ENCODE measurements at places on chromosomes 4 and X. TPM values are rescaled to one million over a fixed set of nuclear protein-coding genes. Genes with fewer than 3 reads are reported as not detected.

The XAGE1A gene
- not detected for total RNA-seq

DNA sequence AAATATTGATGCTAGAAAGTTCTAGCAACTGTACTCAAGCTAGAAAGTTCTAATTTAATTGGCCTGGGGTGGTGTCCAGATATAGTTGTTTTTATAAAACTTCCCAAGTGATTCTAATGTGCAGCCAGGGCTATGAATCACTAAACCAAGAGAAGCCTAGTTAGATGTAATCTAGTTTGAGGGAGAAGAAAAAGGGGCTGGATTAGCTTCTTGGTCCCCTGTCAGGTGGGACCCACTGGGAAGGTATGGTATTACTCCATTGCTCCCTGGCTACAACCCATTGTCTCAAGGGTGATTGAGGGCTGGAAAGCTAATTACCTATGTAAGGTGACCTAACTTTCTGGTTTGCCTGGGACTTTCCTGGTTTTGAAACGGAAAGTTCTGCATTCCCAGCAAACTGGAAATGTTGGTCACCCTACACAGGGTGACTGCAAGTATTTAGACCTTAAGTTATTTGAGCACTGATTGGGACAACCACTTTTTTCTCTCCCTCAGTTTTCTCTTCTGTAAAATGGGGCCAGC is 23.9 kb upstream of the MSN start:
- DNase-seq, result no peak

DNA sequence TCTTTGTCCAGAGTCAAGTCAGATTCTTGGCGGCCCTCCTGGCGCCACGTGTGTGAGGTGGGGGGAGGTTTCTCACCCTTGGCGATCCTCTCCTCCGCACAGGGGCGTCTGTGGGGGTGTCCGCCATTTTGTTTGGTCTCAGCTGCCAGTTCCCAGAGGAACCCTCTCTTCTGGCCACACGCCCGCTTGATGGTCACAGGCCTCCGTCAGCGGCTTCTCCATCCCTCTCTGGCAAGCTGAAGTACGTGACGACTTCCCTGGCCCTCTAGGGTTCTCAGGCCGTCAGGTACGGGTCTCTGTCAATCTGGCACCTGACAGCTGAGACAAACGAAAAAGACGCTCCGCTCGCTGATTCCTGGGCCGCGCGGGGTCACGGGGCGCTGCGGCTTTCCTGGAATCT is 272.6 kb downstream of the TRIML1 start:
- DNase-seq, result no peak

DNA sequence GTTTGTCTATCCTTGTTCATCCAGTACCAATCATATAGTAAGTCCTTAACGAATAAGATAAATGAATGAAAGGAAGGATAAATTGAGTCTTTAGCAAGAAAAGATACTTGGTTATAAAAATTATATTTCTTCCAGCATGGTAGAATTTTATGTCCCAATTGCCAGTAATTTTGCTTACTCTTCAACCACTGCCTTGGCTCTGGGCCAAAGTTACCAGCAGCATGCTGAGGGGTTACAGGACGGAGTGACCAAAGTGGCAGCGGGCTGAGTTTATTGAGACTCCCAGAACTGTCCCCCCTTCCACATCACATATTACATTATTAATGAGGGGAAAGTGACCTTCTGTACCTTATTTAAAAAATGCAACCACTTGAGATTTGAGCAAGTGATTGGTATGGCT is 121.7 kb downstream of the RASGEF1B start:
- no peak for DNase-seq

Measured in activated CD8-positive, alpha-beta T cell treated with anti-CD3 and anti-CD28 coated beads, Interleukin-2, amount 10 ng/mL, durations not matched to agents 7 days and 5 days (primary cell).